ENCODE measurements at places on chromosomes 7 and 10.

DNA sequence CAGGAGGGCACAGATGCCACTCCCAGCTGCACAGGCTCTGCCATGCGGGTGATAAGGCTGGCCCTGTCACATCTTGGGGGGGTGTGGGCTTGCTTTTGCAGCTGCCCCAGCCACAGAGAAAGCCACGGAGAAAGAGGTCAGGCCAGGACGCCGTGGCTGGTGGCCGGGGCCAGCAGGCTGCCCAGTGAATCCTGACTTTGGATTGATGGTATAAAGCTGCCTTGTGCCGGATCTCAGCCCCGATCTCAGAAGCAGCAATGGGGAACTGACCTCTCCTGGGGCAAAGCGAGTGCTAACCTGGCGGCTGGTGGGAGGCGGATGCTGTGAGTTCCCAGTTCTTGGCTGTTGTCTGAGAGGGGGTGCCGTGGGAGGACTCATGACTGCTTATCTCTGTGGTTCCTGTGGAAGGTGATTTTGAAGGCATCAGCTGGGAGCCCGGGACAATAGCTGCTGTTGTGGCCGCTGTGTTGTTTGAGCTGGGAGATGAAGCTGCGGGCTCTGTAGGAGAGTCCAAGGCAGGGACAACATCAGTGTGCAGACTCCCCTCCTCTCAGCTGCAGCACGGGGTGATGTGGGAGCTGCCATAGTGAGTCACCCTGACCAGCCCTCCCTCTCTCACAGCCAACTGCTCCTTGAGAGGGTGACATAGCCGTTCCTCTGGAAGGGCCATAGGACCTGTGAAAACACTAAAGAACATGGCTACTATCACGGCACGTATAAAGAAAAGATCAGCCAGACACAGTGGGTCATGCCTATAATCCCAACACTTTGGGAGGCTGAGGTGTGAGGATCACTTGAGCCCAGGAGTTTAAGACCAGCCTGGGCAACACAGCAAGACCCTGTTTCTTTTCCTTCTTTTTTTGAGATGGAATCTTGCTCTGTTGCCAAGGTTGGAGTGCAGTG lies 17.0 kb downstream of the IL15RA start:
- DNase-seq: no peak

DNA sequence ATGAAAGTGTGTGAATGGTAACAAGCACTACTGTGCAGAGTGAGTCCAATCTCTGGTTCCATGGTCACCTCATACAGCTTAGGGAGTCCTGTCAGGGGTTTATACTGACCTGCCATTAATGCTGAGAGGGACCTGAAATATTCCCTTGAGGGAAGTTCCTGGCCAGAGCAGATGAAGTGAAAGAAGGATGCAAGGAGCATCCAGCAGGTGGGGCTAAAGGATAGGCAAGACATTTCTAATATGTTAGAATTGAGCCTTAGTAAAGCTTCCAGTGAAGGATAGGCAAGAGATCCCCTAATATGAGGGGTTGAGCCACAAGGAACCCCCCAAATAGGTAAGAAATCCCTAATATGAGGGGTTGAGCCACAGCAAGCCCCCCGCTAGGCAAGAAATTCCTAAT lies 25.5 kb upstream of the FAM221A start:
- DNase-seq: no peak

- DNase-seq: no peak
These were observed 105.2 kb upstream of the MGMT start for GRCh38 chr10:129361676-129362376.

DNA sequence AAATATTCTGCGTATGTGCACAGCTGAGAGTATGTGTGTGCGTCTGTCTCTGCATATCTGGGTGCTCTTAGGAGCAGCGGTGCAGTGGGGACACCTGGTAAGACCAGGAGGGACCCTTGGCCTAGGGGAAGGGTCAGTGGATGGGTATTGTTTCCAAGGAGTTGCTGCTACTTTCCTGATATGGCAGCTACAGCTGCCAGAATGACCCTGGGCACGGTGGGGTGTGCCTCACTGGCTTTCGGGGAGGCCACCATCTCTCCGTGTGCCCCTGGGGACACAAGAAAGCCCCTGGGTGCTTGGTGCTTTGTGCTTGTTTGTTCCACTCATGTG lies 8.6 kb downstream of the PFKFB3 start:
- no peak for DNase-seq

DNA sequence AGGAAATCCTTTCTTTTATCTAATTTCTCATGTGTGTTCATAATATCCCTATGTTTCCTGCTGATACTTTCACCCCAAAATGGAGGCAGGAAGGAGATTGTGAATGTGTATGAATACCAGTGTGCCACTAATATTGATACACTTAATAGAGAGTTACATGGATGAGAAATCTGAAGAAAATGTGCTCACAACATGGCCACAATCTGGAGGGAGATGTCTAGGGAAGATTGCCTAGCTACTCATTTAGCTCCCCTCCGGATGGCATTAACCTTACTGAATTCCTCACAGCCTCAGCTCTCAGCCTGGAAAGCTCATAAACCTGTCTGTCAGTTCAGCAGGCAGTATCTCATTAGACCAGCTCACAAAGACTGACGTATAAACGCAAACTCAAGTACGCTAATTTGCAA lies 23.4 kb upstream of the DMTF1 start:
- no peak for DNase-seq

- no peak for DNase-seq
These were observed 488.8 kb upstream of the MKI67 start for GRCh38 chr10:128614802-128615553.

DNA sequence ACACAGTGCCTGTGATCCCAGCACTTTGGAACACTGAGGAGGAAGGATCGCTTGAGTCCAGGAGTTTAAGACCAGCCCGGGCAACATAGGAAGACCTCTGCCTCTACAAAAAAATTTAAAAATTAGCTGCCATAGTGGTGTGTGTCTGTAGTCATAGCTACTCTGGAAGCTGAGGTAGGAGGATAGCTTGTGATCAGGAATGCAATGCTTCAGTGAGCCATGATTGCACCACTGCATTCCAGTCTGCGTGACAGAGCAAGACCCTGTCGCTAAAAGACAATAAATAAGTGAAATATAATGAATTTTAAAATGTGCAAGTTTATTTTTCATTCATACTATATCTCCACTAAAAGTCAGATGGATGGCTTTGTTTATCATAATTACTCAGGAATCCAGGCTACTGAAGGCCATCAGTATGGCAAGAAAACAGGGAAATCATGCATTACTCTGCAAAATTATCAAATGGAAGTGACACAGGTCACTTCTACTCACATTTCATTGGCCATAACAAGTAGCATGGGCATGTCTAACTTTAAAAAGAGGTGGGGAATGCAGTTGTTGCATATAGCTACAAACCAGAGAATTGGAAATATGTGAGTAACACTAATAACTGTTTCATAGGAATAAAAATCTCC lies 32.9 kb upstream of the FAM3C start:
- no peak for DNase-seq

GRCh38 chr7:34991938-34992840 lies 45.1 kb downstream of the DPY19L1 start:
- DNase-seq: peak; percentile 5

DNA sequence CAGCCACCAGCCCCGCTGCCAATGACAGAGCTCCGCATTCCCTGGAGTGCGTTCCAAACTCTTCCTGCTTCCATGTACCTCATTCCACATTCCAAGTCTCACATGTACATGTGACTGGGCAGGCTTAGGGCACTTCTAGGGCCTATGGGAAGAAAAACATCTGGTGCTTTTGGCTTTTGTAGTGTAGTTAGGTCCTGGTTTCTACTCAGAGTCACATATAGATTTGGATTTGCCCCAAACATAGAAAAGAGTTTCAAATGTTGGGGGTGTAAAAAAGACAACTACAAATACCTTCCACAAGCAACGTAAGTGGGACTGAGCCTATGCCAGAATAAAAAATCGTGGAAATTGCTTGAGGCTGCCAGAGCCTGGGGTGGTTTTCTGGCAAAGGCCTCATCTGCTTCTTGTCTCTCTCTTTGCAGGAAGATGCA lies 84.1 kb downstream of the ZNF467 start:
- DNase-seq: no peak

DNA sequence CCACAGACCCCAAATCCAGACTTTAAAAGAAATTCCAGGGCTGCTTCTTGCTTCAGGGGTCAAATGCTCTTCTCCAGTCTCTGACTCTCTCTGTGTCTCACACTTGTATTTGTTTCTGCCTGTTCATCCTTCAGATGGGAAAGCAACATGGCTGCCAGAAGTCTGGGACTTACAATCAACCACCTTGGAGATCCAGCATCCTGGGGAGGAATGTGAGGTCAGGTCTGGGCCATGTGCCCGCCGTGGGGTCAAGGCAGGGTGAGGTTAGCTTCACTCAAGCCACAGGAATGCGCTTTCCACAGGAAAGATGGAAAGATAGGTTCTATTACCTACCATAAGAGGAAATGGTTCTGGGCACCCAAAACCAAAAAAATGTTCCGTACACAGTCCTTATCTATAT lies 34.3 kb upstream of the NPVF start:
- DNase-seq: no peak

- DNase-seq: no peak
These were observed 33.1 kb upstream of the MBL2 start for GRCh38 chr10:52805414-52806285.

- no peak for DNase-seq
These were observed at the start of gene OLAH for GRCh38 chr10:15043674-15044073. OLAH (plus strand) TSS chr10:15043943; CDS start chr10:15047289, 3,346 bp downstream.

GRCh38 chr7:43612599-43613589 lies 30.0 kb downstream of the STK17A start:
- DNase-seq: no peak

DNA sequence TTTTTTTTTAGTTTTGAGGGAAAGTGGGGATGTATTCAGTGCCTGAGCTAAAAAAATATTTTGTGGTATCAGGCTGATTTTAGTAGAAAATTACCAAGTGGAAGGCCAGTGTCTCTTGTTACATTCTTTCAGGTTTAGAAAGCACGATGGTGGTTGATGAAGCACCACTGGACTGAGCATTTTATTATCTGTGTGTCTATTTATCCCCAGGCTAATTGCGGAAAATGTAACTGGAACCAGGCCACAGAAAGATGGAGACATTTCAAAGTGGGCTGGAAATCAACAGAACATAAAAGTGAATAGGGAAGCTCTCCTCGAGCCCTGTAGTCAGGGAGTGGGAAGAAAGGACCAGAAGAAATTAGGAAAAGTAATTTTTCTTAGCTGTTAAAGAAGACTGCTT lies 261.0 kb downstream of the STK31 start:
- DNase-seq: no peak

DNA sequence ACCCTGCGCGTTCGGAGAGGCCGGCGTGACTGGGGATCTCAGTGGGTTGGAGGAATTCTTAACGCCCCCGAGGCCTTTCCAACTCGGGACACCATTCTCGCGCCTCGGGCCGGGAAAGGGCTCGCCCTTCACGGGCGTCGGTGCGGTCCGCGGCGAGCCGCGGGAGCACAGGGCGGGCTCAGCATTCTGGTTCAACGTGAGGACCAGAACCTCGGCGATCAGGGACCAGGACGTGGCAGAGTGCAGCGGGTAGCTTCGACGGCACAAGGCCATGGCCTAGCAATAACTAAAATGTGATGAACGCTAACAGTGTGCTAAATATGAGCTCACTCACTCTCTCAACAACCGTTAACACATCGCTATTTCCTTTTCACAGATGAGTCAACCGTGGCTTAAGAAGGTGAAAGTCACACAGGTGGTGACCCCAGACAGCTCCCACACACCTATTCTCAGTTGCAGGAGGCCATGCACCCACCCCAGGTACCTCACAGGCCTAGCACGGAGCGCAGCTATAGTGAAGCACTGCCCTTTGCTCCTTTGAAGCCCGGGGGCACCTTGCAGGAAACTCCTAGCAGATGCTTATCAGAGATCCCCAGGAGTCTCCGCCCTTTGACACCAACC lies 4.5 kb upstream of the EMX2 start:
- DNase-seq: no peak

DNA sequence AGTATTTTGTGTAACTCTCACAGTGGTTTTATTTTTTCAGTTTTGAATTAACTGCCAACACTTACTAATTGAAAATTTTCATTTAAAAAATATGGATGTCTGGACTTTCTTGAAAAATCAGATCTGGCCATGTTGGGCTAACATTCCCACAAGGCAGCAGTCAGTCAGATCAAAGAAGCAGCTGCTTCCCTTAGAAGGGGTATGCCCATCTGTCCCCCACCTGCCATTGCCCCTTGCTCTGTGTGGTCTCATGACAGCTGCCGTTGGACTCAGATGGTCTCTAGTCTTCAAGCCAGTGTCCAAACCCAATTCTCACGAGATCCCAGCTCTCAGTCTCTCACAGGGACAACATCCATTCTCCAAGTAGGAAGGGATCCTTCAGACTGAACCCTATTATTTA lies 212.1 kb upstream of the GHITM start:
- no peak for DNase-seq

GRCh38 chr7:90833443-90833842 lies 237.3 kb downstream of the CDK14 start:
- no peak for DNase-seq

DNA sequence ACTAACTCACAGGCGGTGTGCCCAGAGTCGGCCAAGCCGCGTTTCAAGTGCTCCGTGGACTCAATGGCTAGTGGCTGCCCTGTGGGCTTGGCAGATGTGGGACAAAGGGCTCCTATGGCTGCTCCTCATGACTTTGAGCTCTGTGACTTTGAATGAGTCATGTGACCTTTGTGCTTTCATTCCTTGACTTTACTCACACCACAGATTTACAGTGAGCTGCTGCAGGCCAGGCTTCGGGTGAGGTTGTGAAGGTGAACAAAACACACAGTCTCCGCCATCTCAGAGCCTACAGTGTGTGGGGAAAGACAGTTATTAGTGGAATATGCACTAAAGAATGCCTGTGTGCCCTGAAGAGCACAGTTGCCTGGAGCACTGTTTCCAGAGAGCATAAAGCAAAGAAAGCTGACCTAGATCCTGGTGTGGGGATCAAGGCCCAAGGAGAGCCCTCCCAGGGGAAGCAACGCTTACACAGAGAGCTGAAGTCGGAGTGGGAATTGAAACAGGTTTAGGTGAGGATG lies 29.7 kb upstream of the PLEKHA1 start:
- no peak for DNase-seq

GRCh38 chr7:108190891-108191290 lies 60.7 kb upstream of the LAMB4 start:
- DNase-seq: no peak

DNA sequence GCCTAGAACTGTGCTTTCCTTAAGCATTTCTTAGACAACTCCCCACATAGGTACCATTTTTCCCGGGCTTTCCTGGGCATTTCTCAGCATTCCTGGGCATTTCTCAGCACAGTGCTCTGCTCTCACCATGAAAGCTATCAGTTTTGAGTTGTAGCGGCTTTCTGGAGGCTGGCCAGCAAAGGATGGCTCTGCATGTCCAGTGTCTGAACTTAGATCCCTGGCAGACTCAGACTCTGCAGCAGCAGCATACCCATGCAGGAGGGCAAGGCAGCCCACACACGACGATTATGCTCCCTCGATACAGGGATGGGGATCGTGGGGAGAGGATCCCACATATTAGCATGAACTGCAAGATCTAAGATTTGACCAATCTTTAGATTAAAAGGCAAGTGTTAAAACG lies 248.9 kb upstream of the MKI67 start:
- DNase-seq: no peak

DNA sequence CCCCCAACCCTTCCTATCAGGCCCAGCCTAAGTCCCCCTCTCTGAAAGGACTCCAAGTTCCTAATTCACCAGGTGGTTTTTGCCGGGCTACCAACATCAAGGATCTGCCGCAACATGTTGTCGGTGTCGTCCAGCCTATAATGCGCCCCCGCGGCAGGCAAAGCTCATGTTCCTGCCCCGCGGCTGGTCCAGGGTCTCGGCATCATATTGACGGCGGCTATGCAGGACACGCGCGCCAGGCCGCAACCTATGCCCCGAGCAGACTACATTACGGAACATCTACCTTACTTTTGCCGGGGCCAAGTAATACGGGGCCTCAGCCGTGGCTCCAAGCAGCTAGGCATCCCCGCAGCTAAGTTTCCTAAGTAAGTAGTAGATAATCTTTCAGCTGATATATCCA lies 24.6 kb upstream of the FAM221A start:
- no peak for DNase-seq

Data from stimulated activated CD8-positive, alpha-beta memory T cell treated with anti-CD3 and anti-CD28 coated beads, Interleukin-15, amount 100 ng/mL, for 1 hour (primary cell).